ENCODE measurements at places on chromosomes 5 and 9.

DNA sequence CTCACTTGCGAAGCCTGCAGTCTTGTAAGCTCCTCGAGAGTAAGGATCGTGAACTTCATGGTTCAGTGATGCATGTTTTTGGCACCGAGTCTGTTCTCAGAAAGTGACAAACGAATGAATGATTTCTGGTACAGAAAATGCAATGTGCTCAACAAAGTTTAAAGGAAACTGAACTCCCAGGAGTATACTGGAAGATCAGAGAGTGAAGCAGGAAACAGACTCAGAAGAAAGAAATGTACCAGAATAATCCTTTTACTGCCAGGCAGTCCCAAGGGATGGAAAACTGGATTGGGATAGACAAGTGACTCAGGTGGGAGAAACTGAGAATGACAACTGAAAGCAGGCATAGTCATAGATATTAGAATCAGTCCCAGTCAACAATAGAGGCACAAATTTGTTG is 420.6 kb downstream of the CTNND2 start:
- no peak for DNase-seq

- DNase-seq, result no peak
Measured at GRCh38 chr9:84879631-84880030, 210.1 kb downstream of the NTRK2 start.

GRCh38 chr5:174982485-174982884 is 258.1 kb downstream of the MSX2 start:
- DNase-seq, result no peak

GRCh38 chr5:87827539-87827938 is 414.8 kb upstream of the CCNH start:
- DNase-seq, result no peak

Measured in HEK293T (cell line).